ENCODE measurements at places on chromosomes 16 and 17.

DNA sequence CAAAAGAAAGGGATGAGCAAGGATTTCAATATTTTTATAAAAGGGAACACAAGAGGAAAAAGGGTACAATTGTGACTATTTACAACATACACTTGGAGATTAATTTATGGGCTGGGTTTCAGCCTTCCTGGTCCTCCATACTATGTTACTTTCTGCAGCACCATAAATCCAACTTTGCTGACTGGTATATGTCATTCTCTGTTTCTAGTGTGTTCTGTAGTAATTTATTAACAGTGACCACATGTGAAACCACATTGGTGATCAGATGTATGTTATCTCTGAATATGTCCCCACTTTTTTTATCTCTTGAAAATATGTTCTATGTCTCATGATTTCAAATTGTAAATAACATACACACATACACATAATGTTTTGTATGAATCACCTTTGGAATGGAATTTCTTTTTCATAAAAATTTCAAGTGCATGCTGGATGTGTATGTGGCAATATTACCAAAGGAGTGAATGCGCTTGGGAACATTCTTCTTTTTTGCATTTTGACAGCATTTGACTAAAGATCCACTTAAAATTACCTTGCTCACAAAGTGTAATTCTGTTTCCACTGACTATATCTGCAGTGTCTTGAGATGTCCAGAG, 2.9 kb upstream of the LYRM9 start:
- peak; percentile 21 for DNase-seq

GRCh38 chr16:647173-647902, 1.8 kb upstream of the WDR90 start:
- DNase-seq, result no peak

DNA sequence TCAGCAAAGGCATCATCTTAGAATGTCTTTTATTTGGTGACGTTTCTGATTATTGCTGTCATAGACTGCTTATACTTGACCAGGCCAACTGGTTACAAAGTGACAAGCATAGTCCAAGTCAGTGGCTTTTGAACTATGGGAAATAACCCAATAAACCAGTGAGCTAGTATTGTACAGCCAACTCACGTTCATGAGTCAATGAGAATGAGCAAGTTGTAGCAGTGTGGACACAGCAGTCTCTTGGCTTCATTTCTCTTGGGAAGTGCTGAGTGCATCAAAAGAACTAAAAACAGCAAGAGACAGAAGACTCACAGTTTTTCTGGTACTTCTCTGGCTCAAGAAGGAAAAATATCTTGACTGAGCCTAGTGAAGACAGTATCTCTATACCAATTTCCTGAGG, 36.9 kb upstream of the CRISPLD2 start:
- DNase-seq, result no peak

DNA sequence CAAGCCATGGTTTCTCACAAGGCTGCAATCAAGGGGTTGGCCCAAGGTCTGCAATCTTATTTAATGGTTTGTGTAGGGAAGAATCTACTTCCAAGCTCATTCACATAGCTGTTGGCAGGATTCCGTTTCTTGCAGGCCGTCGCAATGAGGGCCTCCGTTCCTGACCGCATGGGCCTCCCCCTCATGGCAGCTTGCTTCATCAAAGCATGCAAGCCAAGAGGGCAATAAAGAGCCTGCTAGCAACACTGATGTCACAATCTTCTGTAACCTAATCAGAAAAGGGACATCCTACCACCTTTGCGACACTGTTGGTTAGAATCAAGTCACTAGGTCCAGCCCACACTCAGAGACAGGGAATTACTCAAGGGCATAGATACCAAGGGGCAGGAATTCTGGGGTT, 95.5 kb downstream of the CCT6B start:
- peak; percentile 55 for DNase-seq

- DNase-seq, result peak; percentile 10
Measured at GRCh38 chr17:62791235-62791734, 16.8 kb downstream of the MARCHF10 start.

GRCh38 chr17:68807998-68808772, 147.0 kb downstream of the ABCA8 start:
- no peak for DNase-seq

DNA sequence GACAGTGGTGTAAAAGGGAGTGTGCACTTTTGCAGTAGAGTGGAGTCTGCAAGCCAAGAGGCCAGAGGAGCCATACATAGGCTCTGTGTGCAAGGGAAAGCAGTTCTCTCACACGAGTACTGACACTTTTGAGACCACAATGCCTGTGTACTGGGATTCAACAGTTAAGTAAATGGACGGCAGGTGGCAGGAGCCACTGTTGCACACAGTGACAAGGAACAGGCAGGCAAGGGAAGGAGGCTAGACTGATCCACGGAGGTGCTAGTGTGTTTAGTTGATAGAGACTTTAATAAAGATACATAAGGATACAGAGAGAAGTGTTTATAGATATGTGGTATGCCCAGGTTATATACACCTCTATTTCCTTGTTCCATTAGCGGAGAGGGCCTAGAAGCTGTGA, 67.0 kb downstream of the MPRIP start:
- peak; percentile 61 for DNase-seq

GRCh38 chr16:64417711-64418227, 704.1 kb downstream of the CDH11 start:
- DNase-seq, result no peak

DNA sequence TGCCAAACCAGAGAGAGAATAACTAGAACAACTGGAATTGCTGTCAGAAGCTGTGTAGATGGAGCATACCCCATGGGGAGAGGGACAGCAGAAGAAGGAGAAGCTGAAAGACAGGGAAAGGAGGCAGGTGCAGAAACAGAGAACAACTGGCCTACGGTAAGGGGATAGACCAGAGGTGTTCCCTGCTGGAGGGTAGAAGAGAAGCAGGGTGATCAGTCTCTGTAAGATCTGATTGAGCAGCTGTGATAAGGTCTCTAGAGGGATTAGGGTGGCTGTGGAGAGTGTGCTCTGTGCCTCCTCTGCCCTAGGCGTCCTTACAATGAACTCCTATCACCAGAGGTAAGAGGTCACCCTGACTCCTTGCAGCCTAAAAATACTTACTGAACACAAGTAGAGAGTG, 30.4 kb upstream of the HS3ST3B1 start:
- no peak for DNase-seq

GRCh38 chr17:61926826-61927207, 965 bp downstream of the INTS2 start:
- DNase-seq, result no peak

DNA sequence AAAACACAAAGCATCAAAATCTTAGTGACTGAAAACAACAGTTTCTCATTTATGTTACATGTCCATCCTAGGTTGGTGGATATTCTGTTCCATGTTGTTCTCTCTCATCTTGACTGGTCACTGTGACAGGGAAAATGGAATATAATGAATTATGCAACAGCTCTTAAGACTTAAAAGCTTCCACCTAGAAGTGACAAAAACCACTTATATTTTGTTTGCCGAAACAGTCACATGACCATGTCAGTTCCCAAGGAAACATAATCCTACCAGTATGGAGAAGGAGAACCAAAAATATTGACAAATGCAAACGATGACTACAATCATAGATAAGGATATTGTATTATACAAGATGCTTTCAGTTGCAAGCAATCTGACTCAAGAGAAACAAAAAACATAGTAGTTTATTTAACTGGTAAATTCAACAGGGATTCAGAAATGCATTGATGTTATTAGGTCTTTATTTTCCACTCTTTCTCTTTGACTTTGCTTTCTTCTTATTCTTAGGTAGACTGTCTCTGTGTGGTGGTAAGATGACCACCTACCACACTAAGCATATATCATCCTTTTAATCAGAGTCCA, 103.8 kb downstream of the SSH2 start:
- DNase-seq, result no peak

All from hematopoietic multipotent progenitor cell treated with erythropoietin and hydrocortisone succinate and interleukin-3 and kit ligand, for 6 days (in vitro differentiated cells).